ENCODE measurements at places on chromosomes 1 and 21.
A peak's percentile ranks its signal among the peaks of the same experiment; 100 is the strongest.

GRCh38 chr1:196466654-196467053 lies 141.6 kb downstream of the KCNT2 start:
- DNase-seq, result no peak

DNA sequence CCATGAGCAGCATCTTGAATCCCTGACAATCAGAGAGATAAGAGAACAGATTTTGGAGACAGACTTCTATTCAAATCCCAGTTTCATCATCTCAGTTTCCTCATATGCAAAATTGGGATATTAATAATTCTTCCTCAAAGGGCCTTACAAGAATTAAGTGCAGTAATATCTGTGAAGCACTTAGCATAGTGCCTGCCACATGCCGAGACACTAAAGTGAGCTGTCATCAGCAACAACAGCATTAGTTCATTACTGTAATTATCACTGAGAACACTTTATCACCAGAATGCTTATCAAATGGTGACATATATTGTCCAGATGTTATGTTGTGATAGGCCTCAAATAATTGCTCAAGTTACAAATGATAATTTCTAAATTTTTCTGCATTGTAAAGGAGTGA lies 922 bp upstream of the FCRLB start:
- no peak for DNase-seq

GRCh38 chr21:17537299-17537698 lies 24.5 kb downstream of the CXADR start:
- DNase-seq, result no peak

- DNase-seq, result no peak
Measured at GRCh38 chr1:21435646-21436487, 4.1 kb upstream of the NBPF3 start.

- no peak for DNase-seq
Measured at GRCh38 chr1:205920159-205920558, 23.1 kb downstream of the SLC26A9 start.

GRCh38 chr1:43314233-43314632 lies 13.5 kb downstream of the TIE1 start:
- no peak for DNase-seq

- no peak for DNase-seq
Measured at GRCh38 chr1:198106011-198106410, 50.8 kb upstream of the NEK7 start.

GRCh38 chr1:46203738-46204405 lies 738 bp downstream of the LURAP1 start:
- no peak for DNase-seq

GRCh38 chr1:154863315-154864174 lies 6.5 kb downstream of the KCNN3 start:
- peak; percentile 75 for DNase-seq

DNA sequence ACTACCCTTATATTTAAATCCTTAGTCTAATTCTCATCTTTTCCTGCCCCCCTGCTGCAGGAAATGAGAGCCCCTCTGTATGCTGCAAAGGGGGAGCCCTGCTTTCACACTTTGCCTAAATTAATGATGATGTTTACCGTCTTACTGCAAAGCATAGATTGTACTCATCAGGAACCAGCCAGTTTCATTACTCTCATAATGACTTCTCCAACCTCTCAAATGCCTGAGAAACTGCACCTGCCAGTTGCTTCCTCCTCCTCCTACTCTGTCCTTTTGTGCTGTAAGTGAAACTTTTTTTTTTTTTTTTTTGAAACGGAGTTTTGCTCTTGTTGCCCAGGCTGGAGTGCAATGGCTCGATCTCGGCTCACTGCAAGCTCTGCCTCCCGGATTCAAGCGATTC lies 101.7 kb downstream of the ADSS2 start:
- DNase-seq, result no peak

DNA sequence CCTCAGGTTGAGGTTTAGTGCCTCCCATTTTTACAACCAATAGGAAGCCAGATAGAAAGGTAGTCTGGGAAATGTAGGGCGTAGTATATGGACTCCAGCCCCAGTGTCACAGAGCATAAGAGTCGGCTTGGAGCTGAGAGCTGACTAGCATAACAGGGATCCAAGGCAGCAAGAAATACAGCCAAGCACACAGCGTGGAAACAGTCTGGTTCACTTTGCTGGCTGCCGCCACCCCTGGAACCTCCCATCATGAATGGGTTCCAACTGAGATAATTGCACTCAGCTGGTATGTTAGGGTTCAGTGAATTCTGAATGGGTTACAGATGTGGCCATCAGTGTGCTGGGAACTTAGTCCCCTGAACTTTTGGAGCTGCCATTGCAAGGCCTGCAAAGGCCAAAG lies 76.7 kb upstream of the GPR88 start:
- no peak for DNase-seq

DNA sequence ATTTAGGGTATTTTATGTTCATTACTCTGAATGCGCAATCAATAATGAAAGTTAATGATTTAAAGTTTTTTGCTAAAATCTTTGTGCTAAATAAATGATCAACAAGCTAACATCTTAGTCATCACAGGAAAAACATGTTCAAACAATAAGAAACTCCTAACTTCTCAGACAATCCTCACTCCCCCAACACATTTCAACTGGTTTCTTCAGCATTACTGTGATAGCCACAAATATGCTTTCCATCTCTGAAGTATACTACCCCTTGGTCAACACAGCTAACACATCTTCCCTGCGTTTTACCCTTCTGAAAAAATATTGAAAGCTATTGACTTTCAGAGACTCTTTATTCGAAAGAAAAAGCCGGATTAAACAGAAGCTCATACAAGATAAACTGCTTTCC lies 85.8 kb downstream of the ZNF644 start:
- no peak for DNase-seq

DNA sequence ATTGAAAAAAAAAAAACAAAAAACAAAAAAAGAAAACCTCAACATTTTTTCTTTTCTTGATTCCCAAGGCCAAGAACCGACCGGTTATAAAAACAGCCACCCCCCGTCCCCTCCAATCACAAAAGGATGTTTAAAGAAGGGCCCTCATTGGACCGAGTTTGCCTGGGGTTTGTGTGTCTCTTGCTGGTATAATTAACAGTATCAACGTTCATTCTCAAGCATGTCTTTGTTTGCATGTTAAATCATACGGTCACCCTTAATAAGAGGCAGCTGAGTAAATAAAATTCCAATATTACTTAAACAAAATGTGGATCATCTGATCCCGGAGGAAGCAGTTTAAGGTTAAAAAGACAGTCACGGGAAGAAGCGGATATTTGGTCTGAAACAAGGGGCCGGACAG lies 201.1 kb downstream of the PRDM2 start:
- peak; percentile 30 for DNase-seq

DNA sequence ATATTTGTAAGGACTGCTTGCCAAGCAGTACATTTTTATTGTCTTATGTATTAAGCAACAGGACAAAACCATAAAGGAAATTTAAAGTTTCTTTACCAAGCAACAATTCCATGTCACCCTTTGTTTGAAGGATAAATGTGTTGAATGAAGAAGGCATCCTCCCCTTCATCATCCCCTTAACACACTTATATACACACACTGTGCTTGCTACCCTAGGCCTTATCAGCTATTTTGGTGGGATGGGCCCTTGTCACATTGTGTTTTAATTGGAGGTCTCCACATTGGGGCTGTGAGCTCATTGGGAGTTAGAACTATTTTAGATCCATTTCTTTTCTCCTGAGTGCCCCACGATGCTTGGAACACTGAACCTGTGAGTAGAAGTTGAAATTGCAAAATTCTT lies 1.9 kb downstream of the VANGL1 start:
- DNase-seq, result no peak

- DNase-seq, result no peak
Measured at GRCh38 chr1:198977909-198978308, 339.1 kb downstream of the PTPRC start.

DNA sequence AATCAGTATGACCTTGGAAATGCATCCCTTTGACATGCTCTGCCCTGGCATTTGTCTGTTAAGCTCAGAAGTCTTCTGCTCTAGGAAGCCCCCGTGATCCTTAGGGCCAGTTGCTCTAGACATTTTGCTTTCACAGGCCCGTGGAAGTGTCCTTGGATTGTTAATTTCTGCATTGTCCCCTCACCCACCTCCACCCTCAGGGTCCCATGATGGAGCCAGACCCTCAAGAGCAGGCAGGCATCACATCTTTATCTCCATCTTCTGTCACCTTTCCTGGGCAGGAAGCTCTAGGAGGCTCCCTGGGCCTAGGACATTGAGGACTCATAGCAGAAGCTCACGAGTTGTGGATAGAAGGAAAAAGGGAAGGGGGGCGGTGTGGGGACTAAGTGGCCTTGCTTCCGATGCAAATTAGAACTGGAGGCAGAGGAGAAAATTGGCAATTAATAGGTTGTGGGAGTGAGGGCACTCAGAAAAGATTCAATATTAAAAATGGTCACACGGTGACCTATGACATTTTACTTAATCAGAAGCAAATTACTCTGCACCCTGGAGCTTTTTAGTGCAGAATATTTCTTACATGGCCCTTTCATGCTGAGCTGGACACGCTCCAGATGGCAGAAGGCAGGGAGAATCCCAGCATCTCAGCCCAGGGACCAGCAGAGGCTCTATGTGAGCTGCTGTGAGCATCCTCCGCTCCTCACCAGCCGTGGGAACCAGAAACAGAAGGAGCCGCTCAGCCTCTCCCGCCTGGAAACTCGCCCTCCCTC lies 185.0 kb downstream of the MATN1 start:
- no peak for DNase-seq

GRCh38 chr1:8217011-8217711 lies 100.8 kb upstream of the SLC45A1 start:
- no peak for DNase-seq

DNA sequence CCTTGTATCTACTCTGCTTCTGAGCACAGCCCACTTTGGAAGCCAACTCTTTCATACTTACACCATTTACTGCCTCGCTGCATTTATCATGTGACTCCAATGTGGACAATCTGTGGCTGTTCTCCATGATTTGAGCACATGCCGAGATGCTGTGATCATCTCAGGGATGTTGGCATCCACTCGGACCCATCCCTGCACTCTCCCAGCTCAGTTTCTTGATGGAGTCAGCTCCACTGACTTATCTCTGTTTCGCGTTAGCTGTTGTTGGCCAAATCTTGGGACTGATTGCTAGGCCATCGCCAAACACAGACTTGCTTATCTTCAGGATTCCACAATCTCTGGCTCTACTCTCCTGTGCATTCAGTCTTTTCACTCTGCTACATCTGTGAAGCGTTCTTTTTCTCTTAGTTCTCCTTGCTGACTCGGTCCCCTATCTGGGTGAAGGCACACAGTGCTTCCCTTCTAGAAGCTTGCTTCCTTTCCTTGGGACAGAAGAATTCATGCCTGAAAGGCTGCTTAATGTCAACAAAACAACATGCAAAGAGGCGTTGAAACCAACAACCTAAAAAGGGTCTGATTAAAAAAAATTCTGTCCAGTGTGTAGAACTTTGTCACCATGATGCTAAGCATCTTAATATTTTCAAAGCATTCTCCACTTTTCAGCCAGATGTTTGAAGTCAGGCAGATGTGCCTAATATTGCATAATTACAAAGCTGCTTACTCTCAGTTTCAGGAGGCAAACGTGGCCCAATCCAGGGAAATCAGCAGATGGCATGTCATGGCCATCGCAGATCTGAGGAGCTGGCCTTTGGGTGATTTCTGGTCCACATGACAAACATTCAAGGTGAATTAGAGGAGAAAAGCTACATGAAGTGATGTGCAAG lies 120.7 kb downstream of the NGF start:
- DNase-seq, result no peak

DNA sequence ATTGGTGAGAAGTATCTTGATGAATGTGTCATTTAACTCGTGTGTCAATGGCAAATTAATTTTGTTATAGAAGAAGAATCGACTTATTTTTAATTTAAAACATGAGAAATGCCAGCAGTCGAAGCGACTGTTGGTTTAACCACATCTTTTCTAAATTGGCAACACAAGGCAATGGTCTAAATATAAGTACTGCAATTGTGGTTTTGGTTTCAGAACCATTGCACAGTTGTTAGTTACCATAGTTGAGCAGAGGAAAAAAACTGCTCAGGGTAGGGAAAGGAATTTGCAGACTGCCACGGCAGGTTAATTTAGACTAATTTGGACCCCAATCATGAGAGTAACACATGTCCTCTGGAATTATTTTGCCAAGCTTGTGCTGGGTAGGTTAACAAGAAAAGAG lies 185.6 kb upstream of the RUNX1 start:
- DNase-seq, result no peak

- no peak for DNase-seq
Measured at GRCh38 chr1:238582816-238583215, 692.1 kb upstream of the ZP4 start.

- DNase-seq, result no peak
Measured at GRCh38 chr1:46372431-46372830, 21.7 kb upstream of the FAAH start.

DNA sequence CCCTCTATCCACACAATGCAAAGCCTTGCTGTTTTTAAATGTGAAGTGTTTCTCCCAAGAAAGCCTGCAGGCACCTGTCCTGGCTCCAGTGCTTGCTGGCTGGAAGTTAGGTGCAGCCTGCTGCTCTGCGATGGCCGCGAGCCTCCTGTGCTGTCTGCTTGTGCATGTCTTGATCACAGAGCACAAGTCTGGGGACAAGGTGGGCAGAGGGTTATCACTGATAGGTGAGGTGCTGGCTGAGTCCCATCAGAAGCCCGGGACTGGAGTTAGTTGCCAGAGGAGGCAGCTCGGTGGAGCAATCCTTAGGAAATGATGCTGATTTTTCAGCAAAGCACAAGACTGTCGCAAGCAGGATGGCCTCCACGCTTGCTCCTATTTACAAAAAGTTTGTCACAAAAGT lies 137.8 kb upstream of the AJAP1 start:
- no peak for DNase-seq

DNA sequence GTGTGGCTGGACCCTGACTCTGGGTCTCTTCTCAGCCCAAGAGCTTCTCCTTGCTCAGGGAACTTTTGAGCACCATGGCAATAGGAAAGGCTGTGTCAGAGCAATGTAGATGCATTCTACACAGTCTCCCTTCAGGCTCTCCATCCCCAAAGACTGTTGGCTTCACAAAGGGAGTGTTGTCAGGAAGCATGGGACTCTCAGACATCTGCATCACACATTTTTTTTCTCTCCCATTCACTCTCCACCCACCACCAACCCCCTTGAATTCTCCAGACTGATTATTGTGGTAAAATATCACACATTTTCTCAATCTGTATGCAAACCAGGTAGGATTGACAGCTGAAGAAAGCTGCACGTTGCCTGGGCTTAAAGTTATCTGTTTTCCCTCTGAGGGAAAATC lies 105.4 kb upstream of the WARS2 start:
- DNase-seq, result no peak

- no peak for DNase-seq
Measured at GRCh38 chr1:235968831-235969230, 96.1 kb downstream of the NID1 start.

DNA sequence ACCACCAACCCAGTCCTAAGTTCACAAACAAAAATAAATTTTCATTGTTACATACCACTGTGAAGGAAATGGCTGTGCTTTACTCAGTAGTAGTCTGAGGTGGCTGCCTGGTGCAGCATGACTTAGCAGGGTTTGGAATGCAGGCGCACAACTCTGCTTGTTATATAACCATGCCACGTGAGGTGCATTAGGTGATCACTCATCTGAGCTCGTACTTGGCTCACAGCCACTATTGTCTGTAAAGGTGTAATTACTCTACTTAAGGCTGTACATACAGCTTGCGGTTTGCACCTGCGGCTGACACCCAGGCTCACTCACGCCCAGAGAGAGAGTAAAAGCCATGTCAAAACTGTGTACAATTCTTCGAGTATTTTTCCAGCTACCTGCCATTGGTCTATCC lies 599.4 kb downstream of the LTN1 start:
- peak; percentile 72 for DNase-seq
